ENCODE measurements at places on chromosomes 7 and 10. TPM values are rescaled to one million over a fixed set of nuclear protein-coding genes. Genes with fewer than 3 reads are reported as not detected.

DRGX gene
- not detected for total RNA-seq

PRRT4 gene
- 0.27 TPM for total RNA-seq

TRUB1 gene
- total RNA-seq = 71.7 TPM

- no peak for DNase-seq
These were observed 51.6 kb upstream of the MGMT start for GRCh38 chr10:129415215-129416140.

GRCh38 chr7:1973321-1974251 lies 259.2 kb downstream of the MAD1L1 start:
- no peak for DNase-seq

GRCh38 chr7:149778696-149779501 lies 5.5 kb upstream of the ZNF467 start:
- DNase-seq = no peak

DNA sequence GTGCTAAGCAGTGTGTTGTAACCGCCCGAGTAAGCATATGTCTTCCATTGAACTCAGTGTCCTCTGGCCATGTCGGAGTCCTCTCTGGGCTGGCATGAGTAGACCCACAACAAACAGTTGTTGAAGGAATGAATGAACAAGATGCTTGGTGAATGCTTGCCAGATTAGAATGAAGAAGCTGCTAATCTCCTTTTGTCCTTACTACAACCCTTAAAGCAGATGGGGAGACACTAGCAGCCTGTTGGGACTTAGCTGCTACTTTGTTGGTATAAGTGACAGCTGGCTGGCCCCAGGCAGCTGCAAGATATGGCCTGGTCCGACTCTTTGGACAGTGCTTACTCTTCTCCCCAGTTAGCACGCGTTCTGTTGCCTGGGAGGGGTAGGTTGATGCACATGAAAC lies 370.1 kb downstream of the RPS24 start:
- no peak for DNase-seq

GPR85 gene
- 2.4 TPM for total RNA-seq

DNA sequence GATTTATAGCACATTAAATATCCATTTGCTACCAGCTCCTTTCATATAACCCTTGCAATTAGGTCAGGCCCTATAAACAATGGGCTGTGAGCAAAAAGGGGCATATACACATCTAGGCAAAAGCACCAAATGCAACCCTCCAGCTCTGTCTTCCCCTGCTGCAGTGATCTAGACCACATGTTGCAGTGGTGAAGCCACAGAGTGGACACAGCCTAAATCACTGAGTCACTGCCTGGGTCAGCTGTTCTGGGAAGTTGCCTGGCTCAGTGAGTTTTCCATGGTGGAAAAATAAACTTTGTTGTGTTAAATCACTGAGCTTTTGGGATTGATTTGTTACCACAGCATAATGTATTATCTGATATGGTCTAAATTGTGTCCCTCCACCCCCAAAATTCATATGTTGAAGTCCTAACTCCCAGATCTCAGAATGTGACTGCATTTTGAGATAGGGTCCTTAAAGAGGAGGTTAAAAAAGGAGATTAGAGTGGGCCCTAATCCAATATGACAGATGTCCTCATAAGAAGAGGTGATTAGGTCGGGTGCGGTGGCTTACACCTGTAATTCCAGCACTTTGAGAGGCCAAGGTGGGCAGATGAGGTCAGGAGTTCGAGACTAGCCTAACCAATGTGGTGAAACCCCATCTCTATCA lies 70.4 kb downstream of the ZFAND4 start:
- peak; percentile 62 for DNase-seq

- no peak for DNase-seq
These were observed 42.3 kb upstream of the PRKG1 start for GRCh38 chr10:51031950-51032349.
